ENCODE measurements at places on chromosomes 12 and 14.
A peak's percentile ranks its signal among the peaks of the same experiment; 100 is the strongest.

DNA sequence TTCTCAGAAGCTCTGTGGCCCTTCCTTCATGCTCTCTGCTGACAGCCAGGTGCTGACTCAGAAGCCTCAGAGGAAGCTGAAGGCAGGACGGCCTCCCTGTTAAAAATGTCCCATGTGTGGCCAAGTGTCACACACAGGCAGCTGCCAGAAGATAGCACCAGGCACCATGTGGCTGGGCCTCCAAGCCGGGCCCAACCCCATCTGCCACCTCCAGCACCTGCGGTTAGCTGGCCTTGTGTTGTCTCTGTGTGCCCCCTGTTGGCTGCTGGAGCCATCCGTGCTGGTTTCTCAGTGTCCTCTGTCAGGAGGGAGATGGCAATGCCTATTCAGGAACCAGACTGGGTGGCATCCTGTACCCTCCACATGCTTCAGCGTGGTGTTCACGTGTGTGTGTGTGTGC, 63.2 kb downstream of the TSPAN11 start:
- DNase-seq, result no peak

GRCh38 chr14:68668028-68668427, 124.8 kb downstream of the ZFP36L1 start:
- DNase-seq, result no peak

GRCh38 chr12:54561164-54561563, 11.8 kb downstream of the PDE1B start:
- no peak for DNase-seq

- no peak for DNase-seq
Observed at GRCh38 chr12:30269496-30269895, 426.2 kb downstream of the IPO8 start.

DNA sequence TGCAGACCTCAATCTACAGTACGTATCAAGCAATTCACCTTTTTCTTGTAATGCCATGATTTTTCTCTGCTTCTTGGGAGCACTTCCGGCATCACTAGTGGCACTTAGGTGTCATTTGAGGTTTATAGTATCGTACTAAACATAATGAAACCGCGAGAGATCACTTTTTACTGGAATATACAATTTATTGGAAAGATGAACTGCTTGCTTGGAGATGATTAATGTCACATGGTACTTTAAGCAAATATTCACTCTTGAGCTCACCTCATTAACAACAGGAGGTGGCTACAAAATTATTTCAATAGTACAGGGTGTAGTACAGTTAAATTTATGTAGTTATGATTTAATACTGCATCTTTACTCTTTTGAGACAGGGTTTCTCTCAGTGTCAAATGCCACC, 11.5 kb downstream of the FUT8 start:
- peak; percentile 50 for DNase-seq

DNA sequence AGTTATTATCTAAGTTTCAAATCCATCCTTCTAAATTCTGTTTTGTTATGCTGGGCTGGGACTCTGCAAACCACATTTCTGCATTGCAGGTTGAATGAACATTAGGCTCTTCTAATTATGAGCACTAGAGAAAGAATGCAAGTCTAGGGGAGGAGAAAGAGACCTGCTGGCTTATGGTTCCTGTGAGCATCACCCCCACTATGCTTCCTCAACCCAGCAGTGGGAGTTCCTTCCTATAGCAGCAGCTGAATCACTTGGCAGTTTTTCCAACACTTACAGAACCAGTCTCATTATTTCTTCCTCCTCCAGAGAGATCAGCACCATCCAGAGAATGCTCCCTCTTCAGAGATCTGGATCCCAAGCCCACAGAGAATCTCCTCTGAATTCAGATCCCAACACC, 297.7 kb upstream of the CLEC14A start:
- DNase-seq, result no peak

DNA sequence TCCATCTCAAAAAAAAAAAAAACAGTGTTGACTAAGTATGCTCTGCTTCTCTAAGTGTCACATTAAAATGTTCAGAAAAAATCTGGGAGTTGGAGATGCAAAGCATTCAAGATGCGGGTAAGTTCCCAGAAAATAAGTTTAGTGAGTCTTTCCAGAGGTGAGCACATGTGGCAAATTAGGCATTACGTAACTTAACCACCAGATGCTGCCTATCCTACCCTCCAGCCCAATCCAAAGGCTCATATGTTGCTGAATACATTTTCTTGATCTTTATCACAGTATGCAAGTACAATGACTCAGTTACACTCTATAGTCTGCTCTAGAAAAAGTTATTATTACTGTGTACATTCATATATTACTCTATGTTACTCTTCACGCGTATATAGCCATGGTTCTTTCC, 3.6 kb downstream of the SLC2A14 start:
- DNase-seq, result no peak

- no peak for DNase-seq
Observed at GRCh38 chr14:47438650-47439140, 236.7 kb downstream of the MDGA2 start.

GRCh38 chr12:111056618-111057521, 136.5 kb upstream of the MYL2 start:
- DNase-seq, result no peak

DNA sequence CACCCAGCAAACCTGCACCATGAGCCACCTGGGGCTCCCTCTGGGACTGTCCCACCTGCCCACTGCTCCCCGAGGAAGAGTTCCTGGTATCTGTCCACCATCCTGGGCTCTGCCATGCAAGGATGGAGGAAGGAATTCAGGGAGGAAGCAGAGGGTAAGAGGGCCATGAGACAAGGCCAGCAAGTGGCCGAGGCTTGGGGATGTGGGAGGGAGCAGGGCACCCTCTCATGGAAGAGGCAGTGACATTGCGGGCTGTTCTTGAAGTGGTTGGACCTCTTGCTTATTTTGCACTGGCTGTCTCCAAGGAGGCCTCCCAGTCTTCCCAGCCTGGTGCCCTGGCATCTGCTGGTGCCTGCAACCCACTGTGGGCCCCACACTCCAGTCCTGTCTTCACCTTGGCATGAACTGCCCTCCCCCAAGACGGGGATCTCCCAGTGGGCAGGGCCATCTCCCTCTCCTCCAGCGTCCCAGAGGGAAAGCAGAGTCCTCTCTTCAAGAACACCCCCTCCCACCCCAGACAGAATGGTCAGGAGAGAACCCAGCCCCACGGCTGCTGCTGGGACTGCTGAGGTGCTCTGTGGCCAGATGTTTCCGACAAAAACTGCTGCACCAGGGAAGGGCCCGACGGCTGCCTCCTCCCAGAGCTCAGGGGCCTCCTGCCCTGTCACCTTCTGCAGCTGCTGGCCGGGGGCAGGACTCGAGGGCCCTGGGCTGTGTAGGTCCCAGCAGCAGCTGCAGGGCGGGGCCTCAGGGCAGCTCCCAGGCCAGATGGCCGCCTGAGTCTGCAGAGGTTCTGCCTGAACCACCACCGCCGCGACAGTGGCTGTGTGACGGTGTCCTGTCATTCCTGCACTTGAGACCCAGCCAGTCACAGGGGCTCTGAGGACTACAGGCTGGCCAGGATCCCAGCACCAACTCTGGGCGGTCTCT, 1.8 kb upstream of the AKT1 start:
- DNase-seq, result no peak

GRCh38 chr14:81247271-81247766, 26.6 kb upstream of the GTF2A1 start:
- DNase-seq, result no peak

DNA sequence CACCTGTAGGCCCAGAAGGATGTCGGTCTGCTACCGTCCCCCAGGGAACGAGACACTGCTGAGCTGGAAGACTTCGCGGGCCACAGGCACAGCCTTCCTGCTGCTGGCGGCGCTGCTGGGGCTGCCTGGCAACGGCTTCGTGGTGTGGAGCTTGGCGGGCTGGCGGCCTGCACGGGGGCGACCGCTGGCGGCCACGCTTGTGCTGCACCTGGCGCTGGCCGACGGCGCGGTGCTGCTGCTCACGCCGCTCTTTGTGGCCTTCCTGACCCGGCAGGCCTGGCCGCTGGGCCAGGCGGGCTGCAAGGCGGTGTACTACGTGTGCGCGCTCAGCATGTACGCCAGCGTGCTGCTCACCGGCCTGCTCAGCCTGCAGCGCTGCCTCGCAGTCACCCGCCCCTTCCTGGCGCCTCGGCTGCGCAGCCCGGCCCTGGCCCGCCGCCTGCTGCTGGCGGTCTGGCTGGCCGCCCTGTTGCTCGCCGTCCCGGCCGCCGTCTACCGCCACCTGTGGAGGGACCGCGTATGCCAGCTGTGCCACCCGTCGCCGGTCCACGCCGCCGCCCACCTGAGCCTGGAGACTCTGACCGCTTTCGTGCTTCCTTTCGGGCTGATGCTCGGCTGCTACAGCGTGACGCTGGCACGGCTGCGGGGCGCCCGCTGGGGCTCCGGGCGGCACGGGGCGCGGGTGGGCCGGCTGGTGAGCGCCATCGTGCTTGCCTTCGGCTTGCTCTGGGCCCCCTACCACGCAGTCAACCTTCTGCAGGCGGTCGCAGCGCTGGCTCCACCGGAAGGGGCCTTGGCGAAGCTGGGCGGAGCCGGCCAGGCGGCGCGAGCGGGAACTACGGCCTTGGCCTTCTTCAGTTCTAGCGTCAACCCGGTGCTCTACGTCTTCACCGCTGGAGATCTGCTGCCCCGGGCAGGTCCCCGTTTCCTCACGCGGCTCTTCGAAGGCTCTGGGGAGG, at the start of gene LTB4R:
Gene LTB4R, plus strand, starts transcription at position 857 of the 959 bp plus-strand sequence. CDS start 4,150 bp downstream, outside the sequence.
- peak; percentile 74 for DNase-seq

GRCh38 chr14:104827177-104828055, 26.5 kb downstream of the ZBTB42 start:
- DNase-seq, result peak; percentile 64

DNA sequence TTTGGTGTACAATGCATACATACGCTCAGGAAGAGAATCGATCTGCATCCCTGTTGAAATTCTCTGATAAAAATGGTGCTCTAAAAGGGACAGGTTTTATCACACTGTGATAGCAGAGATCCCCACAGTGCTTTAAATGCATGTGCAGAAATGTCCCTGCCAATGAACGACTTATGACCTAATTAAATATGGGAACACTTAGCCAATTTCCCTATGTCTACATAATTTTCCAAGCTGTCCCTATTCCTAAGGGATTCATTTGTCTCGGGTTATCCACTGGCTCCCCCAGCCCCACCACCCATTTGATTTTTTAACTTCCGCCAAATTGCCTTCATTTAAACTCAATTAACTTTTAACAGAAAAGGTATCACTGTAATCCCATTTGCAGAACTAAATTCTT, 284.6 kb downstream of the TMEM132D start:
- no peak for DNase-seq

DNA sequence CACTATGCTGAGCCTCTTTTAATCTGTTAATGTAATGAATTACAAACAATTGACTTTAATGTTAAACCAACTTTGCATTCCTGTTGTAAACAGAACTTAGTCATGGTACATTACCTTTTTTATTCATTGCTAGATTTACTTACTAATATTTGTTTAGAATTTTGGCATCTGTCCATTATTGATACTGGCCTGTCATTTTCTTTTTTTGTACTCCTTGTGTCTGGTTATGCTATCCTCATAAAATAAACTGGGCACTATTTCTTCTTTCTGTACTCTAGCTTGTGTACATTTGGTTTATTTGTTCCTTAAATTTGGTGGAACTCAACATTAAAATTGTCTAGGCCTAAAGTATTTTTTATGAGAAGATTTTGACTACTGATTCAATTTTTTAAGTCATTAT, 32.1 kb downstream of the SPATA7 start:
- peak; percentile 17 for DNase-seq

- peak; percentile 85 for DNase-seq
Observed at GRCh38 chr14:59679872-59680271, 103.3 kb upstream of the CCDC175 start.

- no peak for DNase-seq
Observed at GRCh38 chr12:124388679-124389137, 93.8 kb downstream of the RFLNA start.

DNA sequence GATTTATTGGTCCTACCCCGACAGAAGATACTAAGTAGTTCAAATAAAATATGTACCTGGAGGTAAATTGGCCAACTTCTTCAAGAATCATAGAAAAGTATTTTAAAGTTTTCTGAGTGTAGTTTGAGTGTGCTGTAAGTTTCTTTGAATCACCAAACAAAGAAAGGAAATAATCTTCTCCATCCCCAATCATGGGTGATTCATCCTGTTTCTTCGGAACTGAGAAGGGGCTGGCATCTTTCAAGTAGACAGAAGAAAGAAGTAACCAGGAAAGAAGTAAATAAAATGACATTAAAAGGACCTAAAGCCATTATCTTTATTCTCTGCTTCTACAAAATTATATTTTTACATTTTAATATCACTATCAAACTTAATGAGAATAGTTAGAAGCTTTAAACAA, 6.8 kb downstream of the LMNTD1 start:
- DNase-seq, result no peak

DNA sequence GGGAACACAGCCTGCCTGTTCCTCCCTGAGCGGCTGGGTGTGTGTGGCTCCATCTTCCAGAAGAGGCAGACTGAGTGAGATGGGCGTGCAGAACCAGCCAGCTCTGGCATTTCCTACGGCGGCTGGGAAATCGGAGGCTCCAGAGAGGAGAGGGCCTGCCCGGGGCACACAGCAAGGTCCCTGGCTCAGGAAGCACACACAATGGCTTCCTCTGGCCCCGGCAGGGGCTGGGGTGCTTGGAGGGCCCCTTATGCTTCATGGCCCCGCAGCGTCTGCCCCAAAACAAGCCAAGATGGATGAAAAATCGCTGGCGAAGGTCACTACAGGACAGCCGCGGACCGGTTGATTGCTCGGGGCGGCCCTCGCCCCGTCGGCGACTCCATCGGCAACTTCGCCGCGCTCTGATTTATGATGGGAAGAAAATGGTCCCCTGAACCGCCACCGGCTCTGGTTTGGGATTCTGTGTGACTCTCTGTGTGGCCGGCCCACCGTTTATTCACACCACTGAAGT, 191.5 kb upstream of the C14orf180 start:
- DNase-seq, result no peak

DNA sequence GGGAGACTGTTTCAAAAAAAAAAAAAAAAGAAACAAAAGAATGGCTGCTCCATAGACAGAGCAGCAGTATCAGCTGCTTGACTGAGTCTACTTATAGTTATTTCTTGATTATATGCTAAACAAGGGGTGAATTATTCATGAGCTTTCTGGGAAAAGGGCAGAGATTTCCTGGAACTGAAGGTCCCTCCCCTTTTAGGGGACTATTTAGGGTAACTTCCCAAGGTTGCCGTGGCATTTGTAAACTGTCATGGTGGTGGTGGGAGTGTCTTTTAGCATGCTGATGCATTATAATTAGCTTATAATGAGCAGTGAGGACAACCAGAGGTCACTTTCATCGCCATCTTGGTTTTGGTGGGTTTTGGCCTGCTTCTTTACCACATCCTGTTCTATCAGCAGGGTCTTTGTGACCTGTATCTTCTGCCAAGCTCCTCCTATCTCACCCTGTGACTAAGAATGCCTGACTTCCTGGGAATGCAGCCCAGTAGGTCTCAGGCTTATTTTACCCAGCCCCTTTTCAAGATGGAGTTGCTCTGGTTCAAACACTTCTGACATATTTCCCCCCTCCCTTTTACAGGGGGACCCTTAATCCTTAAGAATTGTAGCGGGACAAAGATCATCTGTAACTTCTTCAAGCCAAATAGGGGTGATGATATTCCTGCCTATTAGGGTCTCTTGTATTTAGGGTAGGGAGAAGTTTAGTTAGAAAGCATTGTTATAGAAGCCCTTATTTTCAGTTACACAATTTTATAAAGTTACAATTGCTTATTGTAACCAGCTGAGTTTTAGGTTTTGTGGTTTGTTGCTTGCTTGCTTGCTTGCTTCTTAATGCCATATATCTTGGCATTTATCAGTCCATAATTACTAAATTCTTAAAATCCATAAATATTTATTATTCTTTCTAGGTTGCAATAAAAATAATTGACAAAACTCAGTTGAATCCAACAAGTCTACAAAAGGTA, 42.5 kb downstream of the MARK3 start:
- no peak for DNase-seq
